Cerebellum (tissue), 4 donors: ENCODE measurements at places on chromosomes 11 and 22. TPM values are rescaled to one million over a fixed set of nuclear protein-coding genes. Genes with fewer than 3 reads are reported as not detected.

DNA sequence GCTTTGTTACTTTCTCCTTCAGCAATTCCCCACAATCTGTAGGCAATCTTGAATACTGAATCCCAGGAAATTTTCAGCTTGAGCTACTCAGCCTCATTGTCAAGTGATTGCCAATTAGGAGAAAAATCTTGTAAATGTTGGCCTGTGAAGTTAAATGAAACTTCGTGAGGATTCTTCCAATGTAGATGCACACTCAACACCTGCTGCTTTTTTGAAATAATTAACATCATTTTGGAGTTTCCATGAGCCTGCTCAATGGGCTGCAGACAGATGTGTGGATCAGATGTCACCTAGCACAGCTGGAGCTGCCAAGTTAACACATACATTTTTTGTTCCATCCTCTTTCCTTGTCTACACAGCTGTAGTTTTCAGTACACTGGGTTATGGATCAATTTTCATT lies 645.6 kb upstream of the LUZP2 start:
- no peak for DNase-seq

- DNase-seq: no peak
Observed at GRCh38 chr22:41038732-41039131, 53.7 kb upstream of the EP300 start.

Gene ESAM
- 6.4 TPM for total RNA-seq

DNA sequence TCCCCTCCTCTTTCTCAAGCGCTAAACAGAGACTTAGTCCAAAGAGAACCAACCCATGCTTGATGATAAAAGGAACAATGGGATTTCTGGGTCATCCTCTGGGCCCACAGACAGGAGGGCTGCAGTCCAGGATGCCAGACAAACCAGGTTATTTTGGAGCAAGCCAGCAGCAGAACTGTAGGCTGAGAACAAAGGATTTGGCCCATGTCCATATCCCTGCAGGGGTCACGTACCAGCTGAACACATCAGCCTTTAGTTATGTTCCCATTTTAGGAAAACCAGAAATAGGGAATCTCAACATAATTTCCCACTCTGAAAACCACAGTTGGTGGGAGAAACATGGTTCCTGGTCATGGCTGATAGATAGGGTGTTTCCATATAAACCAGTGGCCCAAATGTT lies 533.6 kb upstream of the CADM1 start:
- no peak for DNase-seq

- peak; percentile 71 for DNase-seq
Observed at GRCh38 chr11:12223771-12224536, 113.6 kb downstream of the MICAL2 start.

- DNase-seq: no peak
Observed at GRCh38 chr11:69333879-69334278, 39.9 kb downstream of the MYEOV start.

DNA sequence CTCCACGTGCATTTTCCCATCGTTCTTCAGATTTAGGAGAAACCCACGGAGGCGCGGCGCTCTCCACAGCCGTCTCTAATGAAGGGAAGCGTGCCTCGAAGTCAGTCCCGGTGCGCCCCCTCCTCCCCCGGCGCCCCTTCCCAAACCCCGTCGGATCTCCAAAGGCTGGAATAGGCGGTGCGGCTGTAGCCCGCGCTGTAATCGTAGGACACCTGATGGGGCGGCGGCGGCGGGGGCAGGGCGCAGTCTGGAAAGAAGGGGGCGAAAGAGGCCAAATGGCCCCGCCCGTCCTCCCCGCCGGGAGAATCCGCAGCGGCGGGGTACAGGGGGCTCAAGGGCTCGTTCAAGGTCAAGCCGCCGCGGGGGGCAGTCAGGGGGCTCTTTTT lies 1.3 kb downstream of the FAM181B start:
- DNase-seq: no peak

Gene SCGB1D2
- not detected for total RNA-seq

DNA sequence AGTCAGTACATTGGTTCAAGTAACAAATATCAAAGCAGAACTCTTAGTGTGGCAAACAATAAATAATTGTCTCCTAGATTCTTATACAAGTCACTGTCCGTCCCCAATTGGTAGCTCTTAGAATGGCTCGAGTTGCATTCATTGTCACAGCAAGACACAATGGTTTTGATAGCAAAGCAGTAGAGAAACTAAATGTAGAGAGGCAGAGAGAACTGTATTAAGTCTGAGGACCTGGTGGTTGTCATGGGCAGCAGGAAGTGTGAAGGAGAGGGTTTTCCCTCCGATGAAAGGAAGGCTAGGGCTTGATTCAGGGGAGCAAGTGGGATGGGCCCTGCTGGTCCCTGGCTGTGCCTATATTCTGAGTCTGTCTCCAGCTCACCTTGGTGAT lies 36.6 kb downstream of the RCOR2 start:
- no peak for DNase-seq

DNA sequence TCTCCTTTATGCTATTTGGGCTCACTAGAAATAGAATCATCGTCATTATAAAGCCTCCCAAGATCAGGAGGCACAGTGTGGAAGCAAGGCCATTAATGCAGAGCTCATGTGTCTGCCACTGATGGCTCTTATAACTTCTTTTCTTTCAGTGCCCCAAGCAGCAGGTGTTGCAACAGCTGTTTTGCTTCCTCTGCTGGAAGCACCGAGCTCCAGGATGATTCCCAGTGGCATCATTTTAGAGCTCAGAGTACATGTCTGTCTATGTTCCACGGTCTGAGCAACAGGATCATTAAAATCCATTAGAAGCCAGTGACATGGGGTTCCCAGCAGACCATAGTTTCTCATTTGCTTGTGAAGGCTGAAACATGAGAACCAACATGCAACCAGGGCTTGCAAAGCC lies 803.0 kb upstream of the FAT3 start:
- no peak for DNase-seq

DNA sequence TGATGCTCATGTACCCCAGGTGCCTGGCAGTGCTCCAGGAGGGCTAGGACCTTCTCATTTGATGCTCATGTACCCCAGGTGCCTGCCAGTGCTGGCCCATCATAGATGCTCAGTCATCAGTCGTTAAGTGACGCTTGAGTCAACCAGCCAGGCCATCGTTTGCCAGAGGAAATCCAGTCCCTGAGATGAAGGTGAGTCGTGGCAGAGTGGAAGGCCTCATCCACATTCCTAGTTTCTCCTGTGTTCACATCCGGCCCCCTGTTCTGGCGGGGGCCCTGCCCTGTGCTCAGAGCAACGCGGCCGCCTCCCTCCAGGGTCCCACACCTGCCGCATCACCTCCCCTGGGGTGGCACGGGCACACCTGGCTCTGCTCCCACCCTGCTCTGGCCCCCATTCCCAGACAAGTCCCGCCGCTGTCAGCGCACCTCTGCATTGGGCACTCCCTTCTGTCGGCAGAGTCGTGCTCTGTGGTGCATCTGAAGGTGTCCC lies 279.9 kb downstream of the BRD1 start:
- DNase-seq: no peak

Gene WT1
- not detected for total RNA-seq

Gene SMTNL1
- not detected for total RNA-seq

- peak; percentile 6 for DNase-seq
Observed at GRCh38 chr11:125626288-125626950, 1.5 kb downstream of the CHEK1 start.

Gene PRR33
- total RNA-seq: not detected

Gene PICK1
- 22.2 TPM for total RNA-seq
